ENCODE measurements at places on chromosomes 4 and X. TPM values are rescaled to one million over a fixed set of nuclear protein-coding genes. Genes with fewer than 3 reads are reported as not detected.

KIAA1210 gene
- total RNA-seq = not detected

SHOX gene
- not detected for total RNA-seq

NR0B1 gene
- total RNA-seq = 189 TPM

CSAG1 gene
- not detected for total RNA-seq

SMIM10L2A gene
- 1.4 TPM for total RNA-seq

CYP4V2 gene
- total RNA-seq = 16.6 TPM

PDHA2 gene
- total RNA-seq = not detected

NKX6-1 gene
- not detected for total RNA-seq

ABLIM2 gene
- total RNA-seq = 2.1 TPM

SLITRK4 gene
- total RNA-seq = 2.3 TPM

ODAPH gene
- total RNA-seq = 0.17 TPM

OCIAD1 gene
- 135 TPM for total RNA-seq

NAP1L2 gene
- 2.6 TPM for total RNA-seq

BMX gene
- total RNA-seq = 0.71 TPM

MAGEB1 gene
- total RNA-seq = not detected

TMPRSS11F gene
- not detected for total RNA-seq

ZXDB gene
- 7.9 TPM for total RNA-seq

MAGEB10 gene
- not detected for total RNA-seq

RPL34 gene
- total RNA-seq = 531 TPM

ARMCX1 gene
- 21.2 TPM for total RNA-seq

RAB39B gene
- total RNA-seq = 0.68 TPM

SLC35A2 gene
- 13.8 TPM for total RNA-seq

YY2 gene
- not detected for total RNA-seq

HSD17B13 gene
- not detected for total RNA-seq

SHISA3 gene
- not detected for total RNA-seq

PLP1 gene
- not detected for total RNA-seq

TEC gene
- total RNA-seq = 3.6 TPM

SLC25A4 gene
- 13.2 TPM for total RNA-seq

GSX2 gene
- not detected for total RNA-seq

TBCK gene
- total RNA-seq = 4.9 TPM

BEX4 gene
- total RNA-seq = 24.1 TPM

HSFX4 gene
- not detected for total RNA-seq

MAGEA6 gene
- not detected for total RNA-seq

RRH gene
- not detected for total RNA-seq

PDCL2 gene
- total RNA-seq = not detected

MND1 gene
- 11.2 TPM for total RNA-seq

TLR7 gene
- not detected for total RNA-seq

SPATA4 gene
- not detected for total RNA-seq

RIBC1 gene
- 1.1 TPM for total RNA-seq

ETDC gene
- total RNA-seq = not detected

AASDH gene
- total RNA-seq = 3.2 TPM

MAP3K15 gene
- total RNA-seq = 0.70 TPM

HSFX2 gene
- not detected for total RNA-seq
